CMK (cell line): ENCODE measurements at places on chromosomes 6 and 20.

DNA sequence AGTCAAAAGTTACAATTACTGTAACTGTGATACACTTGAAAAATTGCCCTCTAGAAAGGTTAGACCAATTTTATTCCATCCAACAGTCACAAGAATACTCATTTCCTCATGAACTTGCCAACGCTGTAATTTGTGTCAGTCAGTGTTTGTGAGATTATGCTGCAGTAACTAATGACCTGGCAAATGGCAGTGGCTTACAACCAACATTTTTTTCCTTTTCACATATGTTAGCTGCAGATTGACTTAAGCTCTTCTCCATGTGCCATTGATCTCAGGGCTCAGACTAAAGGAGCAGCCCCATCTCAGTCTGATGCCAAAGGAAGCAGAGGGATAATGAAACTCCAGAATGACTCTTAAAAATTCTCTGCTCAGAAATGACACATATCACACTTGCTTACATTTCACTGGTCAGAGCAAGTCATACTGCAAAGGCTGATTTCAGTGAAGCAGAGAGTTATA lies 92.3 kb upstream of the ELOVL5 start:
- DNase-seq = no peak

- DNase-seq = no peak
Measured at GRCh38 chr20:32528905-32529670, 56.0 kb downstream of the NOL4L start.

- DNase-seq = no peak
Measured at GRCh38 chr20:32056708-32057483, 4.9 kb downstream of the HCK start.

DNA sequence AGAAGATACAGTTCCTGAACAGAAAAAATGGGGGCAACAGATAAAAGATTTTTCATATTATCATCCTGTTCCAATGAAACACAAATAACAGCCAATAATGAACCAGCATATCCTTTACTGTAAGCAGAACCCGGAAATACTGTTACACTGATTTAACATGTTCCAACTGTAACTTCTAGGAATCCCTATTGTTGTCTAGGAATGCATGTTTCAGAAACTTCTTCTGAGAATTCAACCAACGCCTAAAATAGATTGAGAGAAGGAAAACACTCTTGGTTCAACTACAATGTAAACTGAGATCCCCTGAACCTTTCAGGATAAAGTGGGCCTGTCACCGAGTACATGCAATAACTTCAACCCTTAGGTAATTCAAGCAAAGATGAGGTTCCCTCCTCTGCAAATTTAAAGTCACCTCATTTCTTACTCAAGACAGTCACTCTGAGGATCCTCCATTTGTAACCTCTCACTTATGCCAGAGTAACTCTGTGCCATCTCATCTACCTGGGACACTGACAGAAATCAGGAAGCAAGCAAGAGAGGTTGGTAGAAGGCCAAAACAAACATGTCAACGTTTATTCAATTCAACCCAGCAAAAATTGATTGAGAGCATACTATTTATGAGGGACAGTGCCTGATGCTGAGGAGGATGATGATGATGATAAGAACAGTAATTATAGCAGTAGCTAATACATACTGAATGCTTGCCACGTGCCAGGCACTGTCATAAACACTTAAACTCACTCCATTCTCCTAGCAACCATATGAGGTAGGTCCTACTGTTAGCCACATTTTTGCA lies 14.1 kb downstream of the UBE3D start:
- DNase-seq = no peak

GRCh38 chr6:84546427-84546914 lies 217.9 kb downstream of the TBX18 start:
- no peak for DNase-seq

DNA sequence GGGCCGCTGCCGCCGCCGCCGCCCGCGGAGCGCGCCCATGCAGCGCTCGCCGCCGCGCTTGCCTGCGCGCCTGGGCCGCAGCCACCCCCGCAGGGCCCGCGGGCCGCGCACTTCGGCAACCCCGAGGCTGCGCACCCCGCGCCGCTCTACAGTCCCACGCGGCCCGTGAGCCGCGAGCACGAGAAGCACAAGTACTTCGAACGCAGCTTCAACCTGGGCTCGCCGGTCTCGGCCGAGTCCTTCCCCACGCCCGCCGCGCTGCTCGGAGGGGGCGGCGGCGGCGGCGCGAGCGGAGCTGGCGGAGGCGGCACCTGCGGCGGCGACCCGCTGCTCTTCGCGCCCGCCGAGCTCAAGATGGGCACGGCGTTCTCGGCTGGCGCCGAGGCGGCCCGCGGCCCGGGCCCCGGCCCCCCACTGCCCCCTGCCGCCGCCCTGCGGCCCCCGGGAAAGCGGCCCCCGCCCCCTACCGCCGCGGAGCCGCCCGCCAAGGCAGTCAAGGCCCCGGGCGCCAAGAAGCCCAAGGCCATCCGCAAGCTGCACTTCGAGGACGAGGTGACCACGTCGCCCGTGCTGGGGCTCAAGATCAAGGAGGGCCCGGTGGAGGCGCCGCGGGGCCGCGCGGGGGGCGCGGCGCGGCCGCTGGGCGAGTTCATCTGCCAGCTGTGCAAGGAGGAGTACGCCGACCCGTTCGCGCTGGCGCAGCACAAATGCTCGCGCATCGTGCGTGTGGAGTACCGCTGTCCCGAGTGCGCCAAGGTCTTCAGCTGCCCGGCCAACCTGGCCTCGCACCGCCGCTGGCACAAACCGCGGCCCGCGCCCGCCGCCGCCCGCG lies 730 bp downstream of the INSM1 start:
- DNase-seq = no peak

- DNase-seq = no peak
Measured at GRCh38 chr20:53569005-53569404, 24.6 kb downstream of the ZNF217 start.

DNA sequence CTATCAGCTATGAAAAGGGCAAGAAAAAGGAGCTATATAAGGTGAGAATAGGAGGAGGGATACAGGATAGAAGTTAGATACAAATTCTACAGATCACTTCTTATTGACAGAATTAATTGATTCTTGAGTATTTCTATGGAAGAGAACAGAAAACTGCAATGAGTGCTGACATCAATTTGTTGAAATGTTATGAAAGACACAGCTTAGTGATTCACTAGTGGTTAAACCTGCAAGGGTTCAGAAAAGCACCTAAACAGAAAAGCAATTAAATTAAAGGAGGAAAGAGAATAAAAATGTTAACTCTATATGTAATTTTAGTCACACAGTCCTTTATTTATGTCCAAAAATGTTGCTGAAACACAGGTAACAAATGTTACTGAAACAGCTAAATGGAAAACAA lies 254.4 kb upstream of the RUNX2 start:
- DNase-seq = no peak

- no peak for DNase-seq
Measured at GRCh38 chr6:16781348-16782169, 20.3 kb upstream of the ATXN1 start.

- no peak for DNase-seq
Measured at GRCh38 chr6:4931530-4932227, 72.2 kb downstream of the RPP40 start.

- DNase-seq = no peak
Measured at GRCh38 chr6:29764422-29765196, 41.4 kb downstream of the HLA-F start.

- no peak for DNase-seq
Measured at GRCh38 chr6:79783670-79784394, 152.7 kb downstream of the SH3BGRL2 start.

- no peak for DNase-seq
Measured at GRCh38 chr6:130152908-130153510, 69.7 kb downstream of the SAMD3 start.
